MV-4-11 (cell line): ENCODE measurements at places on chromosomes 5 and 9.

DNA sequence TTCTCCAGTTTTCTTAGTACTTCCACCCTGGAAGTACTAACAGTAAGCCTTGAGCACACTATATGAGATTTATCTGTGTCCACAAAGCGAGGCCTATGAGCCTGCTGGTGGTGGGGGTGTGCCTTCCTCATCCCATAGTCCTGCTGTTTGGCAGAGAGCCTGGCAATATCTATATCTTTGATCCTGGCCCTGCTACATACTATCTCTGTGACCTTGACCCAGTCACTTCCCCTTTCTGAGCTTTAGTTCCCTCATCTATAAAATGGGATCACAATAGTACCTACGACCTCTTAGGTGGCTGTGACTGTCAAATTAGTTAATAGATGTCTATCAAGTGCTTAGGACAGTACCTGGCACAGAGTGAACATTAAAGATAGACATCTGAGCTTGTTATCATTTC is 114.6 kb upstream of the SAP30L start:
- DNase-seq, result no peak

DNA sequence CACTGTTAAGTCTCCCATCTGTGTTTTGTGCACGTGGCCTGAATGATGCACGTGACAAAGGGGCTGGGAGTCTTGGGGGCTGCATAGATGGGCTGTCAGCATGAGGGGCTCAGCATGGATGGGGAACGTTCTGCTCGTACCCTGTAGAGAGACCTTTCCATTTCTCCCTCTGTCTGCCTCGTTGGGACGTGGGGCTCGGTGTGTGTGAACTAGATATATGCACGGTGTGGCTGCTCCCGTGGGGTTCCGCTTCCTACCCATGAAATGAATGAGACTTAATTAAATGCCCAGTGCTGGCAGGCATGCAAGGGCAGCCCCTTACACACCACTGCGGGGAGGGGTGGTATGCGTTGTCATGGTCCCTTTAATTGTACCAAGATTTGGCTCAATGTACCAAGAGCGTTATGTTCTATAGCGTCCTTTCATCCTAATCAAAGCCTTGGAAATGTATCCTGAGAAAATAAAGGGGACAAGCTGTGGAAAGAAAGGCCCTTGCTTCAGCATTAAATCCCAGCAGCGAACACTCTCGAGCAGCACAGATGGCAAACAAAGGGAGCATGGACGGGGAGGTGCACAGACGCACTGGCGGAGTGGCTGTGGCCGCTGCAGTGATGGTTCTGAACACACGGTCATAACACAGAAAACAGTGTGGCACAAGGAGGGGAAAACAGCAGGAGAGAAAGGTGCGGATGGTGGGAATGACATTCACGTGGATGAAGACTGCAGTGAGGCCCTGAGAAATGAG is 66.8 kb downstream of the RASGEF1C start:
- DNase-seq, result no peak

DNA sequence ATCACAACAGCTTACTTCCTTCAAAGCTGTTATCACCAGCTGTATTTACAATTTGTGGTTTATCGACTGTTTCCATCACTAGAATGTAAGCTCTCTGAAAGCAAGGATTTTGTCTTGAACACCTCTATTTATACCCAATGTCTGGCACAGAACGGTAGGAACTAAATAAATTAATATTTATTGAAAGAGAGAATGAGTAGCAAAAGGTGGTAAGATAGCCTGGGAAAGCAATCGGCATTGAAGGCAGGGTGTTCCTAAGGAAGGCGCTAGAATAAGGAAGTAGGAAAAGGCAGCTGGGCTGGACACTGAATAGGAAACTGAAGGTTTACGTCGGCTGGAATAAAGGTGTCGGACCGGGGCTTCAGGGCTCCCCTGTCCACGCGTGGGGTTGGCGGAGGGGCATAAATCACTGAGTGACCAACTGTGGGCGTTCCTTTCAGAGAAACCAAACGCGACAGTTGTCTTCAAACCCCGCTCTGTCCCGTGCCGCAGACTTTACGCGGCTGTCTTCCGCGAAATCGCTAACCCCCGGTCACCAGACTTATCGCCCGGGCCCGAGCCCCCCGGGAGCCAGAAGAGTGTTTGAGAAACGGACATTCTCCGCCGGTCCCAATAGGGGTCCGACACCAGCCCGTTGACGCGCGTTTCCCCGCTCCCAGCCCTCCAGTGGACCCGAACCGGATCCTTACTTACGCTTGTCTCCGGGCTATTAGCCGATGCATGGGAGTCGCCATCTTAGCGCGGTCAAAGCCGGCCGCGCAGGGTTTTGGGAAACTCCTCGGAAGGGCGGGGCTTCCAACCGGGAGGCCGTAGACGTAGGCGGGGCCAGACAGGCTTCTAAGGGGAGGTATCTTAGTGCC is at the start of gene ZCCHC10:
Gene ZCCHC10 (minus strand): TSS at position 746 of the 860 bp plus-strand sequence. CDS start 12 bp downstream, at position 734.
- peak; percentile 81 for DNase-seq

DNA sequence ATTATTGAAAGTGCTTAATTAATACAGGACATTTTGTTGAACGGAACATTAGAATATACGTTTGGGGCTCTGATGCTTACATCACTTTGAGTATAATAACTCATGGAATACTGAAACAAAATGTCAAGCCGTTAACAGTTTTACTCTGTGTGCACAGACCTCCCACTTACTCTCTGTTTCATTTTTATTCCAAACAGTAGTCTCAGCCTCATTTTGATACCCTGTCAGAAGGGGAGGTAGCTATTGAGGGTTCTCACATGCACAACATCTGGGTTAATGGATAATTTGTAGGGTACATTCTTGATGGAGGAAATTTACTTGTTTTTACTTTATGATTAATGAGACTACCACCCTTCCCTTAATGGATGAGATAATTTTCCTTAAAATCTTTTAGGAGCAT is 59.0 kb downstream of the SCAMP1 start:
- no peak for DNase-seq

GRCh38 chr5:138641547-138642298 is 66.5 kb upstream of the HSPA9 start:
- peak; percentile 60 for DNase-seq

DNA sequence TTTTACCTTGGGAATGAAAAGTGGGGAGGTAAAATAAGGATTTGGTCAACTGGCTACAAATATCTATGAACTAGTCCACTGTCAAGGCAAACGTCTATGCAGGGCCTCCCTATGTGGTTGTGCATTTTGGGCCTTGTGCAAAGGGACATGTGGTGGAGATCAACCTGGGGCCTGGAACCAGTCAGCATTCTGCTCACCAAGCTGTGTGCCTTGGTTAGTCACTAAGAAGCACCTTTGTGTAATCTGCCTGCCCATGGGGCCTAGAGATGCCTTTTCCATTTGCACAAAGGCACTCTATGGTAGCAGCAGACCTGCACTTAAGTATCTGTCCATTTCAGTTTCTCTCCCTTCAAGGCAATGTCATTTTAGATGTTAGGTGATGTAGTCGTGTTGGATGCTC is 184.0 kb downstream of the GNAQ start:
- DNase-seq, result no peak

- DNase-seq, result no peak
These were observed 273.5 kb downstream of the SLF1 start for GRCh38 chr5:94891972-94892371.

GRCh38 chr5:153974813-153975163 is 63.9 kb downstream of the FAM114A2 start:
- DNase-seq, result no peak

- DNase-seq, result no peak
These were observed 25.3 kb downstream of the SLC22A5 start for GRCh38 chr5:132394667-132395259.

DNA sequence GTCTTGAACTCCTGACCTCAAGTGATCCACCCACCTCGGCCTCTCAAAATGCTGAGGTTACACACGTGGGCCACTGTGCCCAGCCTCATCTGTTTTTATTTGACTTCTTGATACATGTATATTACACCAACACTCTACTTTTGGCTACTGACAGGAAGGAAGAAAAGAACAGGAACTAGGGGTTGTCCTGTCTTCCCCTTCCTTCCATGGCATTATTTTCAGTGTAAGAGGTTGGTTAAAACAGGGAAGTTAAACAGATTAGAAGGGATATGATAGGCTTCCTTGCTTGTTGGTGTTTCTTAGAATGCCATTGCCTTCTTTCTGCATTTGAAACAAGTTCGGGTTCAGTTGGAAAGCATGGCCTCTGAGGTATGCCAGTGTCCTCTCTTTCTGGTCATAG is 312.8 kb downstream of the NDUFS4 start:
- DNase-seq, result peak; percentile 75

- no peak for DNase-seq
These were observed 15.8 kb downstream of the SLC25A48 start for GRCh38 chr5:135850231-135850630.

- no peak for DNase-seq
These were observed 615.6 kb downstream of the ZNF608 start for GRCh38 chr5:124130816-124131215.

DNA sequence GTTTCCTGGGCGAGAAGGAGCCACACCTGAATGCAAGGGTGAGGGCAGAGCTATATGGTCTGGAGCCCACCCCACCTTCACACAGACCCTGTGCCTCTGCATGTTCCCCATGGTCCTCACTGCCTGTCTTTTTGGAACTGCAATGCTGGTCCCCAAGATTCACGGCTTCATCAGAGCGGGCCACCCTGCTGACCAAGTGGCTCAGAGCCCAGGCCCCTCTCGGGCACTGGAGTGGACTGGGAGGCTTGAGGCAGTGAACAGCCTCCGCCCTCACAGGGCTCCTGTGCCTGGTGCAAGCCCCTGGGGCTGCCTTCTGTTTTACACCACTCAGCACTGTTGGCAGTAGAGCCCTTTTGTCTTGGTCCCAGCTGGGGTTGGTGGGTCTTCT is 143.2 kb downstream of the CACNA1B start:
- no peak for DNase-seq

GRCh38 chr5:168946363-168946762 is 354.6 kb downstream of the SLIT3 start:
- no peak for DNase-seq

DNA sequence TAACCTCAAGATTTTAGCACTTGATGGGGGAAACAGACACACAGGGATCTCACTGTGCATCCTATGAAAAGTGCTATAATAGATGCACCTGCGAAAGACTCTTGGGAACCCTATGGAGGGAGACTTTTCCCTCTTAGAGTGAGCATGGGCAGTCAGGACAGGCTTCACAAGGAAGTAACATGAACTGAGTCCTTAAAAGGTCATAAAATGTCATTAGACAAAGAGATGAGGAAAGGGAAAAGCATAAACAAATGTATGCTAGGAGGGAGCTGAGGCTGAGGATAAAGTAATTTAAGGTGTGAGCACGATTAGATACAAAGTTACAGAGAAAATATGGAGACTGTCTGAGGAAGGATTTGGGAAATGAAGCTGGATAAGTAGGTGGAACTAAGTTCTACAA is 60.6 kb upstream of the MIER3 start:
- DNase-seq, result no peak

GRCh38 chr9:136283291-136284235 is 20.3 kb downstream of the CCDC187 start:
- peak; percentile 51 for DNase-seq
